ENCODE measurements at places on chromosomes 3 and 15. TPM values are rescaled to one million over a fixed set of nuclear protein-coding genes. Genes with fewer than 3 reads are reported as not detected.

DNA sequence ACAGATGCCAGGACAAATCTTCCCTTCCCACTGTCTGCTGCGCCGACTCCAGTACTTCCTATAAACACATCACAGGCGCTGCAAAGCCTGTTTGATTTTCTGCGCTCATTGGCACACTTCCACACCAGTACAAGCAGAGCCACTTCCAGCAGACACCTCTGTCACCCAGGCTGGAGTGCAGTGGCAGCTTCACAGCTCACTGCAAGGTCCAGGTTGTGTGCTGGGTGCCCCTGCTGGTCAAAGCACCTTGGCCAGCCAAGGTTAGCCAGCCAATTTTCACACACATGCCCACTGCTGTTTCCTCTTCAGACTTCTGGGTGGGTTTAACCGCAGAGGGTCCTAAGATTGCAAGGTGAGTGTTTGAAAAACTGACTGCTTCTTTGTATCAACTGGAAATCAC is 4.9 kb downstream of the CHDH start:
- no peak for DNase-seq

DNA sequence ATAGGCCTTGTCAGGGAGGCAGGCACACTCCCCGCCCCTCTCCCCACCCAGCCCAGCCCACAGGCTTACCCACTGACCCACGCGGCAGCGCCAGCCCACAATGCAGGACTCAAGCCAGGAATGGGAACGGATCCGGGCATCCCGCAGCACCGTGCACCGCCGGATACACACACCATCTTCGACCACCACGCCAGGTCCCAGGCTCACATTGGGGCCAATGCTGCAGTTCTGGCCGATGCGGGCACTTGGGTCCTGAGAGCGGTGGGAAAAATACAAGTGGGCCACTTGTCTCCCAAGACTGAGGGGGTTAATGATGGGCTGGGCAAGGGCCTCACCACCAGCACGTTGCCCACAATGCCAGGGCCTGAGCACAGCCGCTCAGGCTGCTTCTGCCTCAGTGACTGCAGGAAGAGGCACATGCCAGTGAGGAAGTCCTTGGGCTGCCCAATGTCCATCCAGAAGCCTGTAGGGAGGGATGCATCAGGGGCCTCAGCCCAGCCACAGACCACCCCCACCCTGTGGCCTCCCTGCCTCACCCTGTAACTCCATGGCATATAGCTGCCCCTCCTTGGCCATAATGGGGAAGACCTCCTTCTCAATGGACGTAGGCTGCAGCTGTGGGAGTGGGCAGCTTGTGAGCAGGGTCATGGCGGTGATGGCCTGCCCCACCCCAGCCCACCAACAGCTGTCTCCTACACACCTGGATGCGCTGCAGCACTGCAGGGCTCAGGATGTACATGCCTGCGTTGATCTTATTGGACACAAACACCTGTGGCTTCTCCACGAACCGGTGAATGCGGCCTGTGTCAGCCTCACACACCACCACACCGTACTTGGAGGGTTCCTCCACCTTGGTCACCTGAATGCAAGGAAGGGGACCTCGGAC is 1.6 kb downstream of the GMPPB start:
- no peak for DNase-seq

- DNase-seq: no peak
Measured at GRCh38 chr3:156109989-156110388, 10.4 kb upstream of the KCNAB1 start.

Gene CGNL1
- 8.3 TPM for total RNA-seq

Gene LRRC34
- not detected for total RNA-seq

Gene ZIC4
- not detected for total RNA-seq

GRCh38 chr3:49158103-49158709 is 7.9 kb downstream of the CCDC71 start:
- peak; percentile 78 for DNase-seq

Gene SERPINI1
- total RNA-seq: 4.4 TPM

DNA sequence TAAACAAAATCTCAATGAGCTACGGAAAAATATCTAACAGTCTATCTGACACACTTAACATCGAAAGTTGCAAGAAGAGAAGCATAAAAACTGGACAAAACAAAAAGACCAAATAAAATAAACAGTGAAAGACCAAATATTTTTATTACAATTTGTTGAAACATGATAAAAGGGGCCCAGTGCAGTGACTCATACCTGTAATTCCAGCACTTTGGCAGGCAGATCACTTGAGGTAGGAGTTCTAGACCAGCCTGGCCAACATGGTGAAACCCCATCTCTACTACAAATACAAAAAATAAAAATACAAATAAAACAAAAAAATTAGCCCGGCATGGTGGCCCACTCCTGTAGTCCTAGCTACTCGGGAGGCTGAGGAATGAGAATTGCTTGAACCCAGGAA is 914.0 kb upstream of the ALCAM start:
- no peak for DNase-seq

Gene CDHR4
- not detected for total RNA-seq

- no peak for DNase-seq
Measured at GRCh38 chr15:62453981-62454380, 288.9 kb upstream of the C2CD4B start.

Gene GOLGA8R
- not detected for total RNA-seq

GRCh38 chr3:143239031-143239430 is 119.5 kb downstream of the CHST2 start:
- DNase-seq: no peak

- DNase-seq: no peak
Measured at GRCh38 chr3:193771011-193771652, 178.1 kb downstream of the OPA1 start.

Gene IGSF10
- 2.6 TPM for total RNA-seq

GRCh38 chr3:12959410-12959809 is 113.8 kb downstream of the IQSEC1 start:
- DNase-seq: no peak

DNA sequence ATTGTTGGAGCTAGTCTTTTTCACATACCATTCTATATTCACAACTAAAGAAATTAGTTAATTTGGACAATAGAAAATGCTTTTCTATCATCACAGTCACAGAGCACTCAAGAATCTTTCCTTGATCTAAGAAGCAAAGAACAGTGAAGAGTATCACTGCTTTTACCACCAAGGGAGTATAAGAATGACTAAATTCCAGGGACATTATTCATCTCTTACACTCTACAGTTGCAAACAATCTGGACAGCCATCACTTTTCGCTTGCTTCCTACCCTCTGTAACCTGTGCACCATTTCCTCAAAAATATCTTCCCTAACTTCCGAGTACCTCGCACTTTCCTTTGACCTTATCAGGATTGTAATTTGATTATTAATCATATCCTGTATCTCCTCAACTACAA is 359.5 kb upstream of the TMCO5A start:
- DNase-seq: no peak

DNA sequence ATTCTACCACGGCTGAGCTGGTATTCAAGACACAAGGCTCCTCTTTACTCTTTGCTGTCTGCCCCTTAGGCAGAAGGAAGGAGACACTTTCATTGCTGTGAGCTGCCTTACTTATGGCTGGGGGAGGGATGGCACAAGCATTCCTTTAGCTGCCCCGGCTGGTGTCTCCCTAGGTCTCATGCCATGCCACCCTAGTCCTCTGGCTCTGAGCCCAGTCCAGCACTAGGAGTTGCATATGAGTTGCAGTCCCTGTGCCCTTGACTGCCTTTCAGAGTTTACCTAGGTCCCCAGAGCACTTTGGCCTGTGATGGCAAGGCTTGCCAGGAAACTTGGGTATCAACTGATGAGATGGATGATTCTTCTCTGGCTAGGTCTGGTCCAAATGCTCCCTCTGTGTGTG is 296.4 kb downstream of the RBMS3 start:
- DNase-seq: no peak

DNA sequence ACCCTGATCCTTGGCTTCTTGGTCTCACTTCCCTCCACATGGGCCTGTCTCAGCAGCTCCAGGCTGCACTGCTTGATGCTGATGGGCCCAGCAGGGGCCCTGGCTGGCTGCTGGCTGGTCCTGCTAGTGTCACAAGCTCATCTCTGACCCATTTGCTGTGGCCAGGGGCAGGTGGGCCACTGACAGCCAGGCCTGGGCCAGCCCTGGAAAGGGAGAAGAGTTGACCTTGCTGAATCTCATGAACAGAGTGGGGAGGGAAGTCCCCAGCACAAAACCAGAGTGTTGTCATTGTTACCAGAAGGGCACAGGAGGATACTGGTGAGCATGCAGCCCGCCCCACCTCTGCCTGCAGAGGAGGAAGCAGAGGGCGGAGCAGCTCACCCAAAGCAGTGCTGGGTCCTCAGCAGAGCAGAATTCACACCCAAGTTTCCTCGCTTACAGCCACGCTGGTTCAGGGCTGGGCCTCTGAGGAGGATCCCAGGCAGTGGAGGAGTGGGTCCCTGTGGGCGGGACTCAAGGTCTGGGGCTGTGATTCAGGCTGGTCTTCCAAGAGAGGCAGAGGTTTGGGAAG is 7.6 kb upstream of the KLF15 start:
- no peak for DNase-seq

GRCh38 chr3:8563597-8563996 is 62.0 kb downstream of the LMCD1 start:
- no peak for DNase-seq

GRCh38 chr3:17508180-17508752 is 234.2 kb downstream of the TBC1D5 start:
- DNase-seq: no peak

Gene IL17RE
- 82.9 TPM for total RNA-seq

DNA sequence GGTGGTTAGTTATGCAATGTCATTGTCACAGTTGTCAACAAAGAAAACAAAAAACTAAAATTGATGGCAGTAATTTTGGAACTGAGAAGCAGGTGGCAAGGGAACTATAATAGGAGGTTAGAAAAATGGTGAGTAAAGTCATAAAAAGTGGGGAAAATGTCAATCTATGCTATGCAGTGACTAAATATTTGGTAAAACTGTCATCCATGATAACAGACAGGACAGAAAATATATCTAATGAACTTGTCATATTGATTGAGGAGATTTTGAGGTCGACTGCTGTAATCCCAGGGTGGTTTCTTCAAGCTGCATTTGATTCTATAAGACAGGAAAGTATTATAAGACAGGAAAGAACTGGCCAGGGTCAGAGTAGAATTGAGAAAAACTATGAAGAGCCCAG is 998.4 kb downstream of the IGSF11 start:
- DNase-seq: no peak
